ENCODE measurements at places on chromosomes 16 and 17.

GRCh38 chr17:72935984-72936383 lies 156.5 kb downstream of the SLC39A11 start:
- DNase-seq, result no peak

GRCh38 chr17:78950870-78951269 lies 25.7 kb upstream of the TIMP2 start:
- DNase-seq, result no peak

DNA sequence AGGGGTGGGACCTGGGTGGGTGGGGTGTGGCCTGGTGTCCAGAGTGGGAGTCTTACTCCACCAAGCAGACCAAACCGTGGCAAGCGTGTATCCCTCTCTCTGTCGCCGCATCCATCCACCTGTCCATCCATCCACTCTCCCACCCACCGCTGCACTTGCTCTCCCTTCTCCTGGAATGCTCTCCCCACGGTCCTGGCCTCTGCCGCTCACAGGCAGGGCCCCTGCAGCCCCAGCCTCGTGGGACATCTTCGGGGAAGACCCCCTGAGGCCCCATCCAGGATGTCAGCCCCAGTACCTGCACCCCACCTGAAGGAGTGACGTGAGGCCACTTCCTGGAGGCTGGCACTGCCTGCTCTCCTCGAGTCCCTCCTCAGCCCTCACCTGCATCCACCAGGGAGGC lies 189.5 kb upstream of the GSE1 start:
- no peak for DNase-seq

- peak; percentile 50 for DNase-seq
Observed at GRCh38 chr17:74466111-74466827, at the start of gene CD300A. CD300A (plus strand) TSS chr17:74466634; CDS start chr17:74466704, 70 bp downstream.

DNA sequence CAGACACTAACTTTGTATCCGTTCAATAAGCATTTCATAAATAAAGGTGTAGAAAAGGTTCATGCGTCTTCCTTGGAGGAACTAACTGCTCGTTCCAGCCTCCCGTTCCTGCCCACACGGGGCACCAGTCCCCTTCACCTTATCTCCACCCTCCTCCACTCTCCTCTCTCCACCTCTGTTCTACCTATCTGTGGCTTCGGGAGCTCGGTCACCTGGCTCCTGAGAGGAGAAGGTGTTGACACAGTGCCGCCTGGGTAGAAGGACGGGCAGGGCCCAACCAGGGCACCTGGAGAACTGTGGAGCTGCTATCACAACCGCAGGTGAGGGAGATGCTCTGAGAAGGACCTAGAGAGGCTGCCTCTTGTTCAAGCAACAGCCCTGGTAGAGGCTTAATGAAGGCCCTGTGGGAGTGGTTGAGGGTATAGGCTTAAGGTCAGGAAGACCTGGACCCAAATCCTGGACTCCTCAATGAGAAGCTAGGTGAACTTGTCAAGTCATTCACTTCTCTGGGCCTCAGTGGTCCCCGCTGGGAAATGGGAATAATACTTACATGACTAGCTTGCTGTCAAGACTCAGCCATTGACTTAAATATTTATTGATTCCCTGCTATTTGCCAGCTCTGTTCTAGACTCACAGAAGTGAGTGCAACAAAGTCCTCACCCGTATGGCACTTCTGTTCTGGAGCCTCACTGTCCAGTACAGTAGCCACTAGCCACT lies 9.6 kb upstream of the MINK1 start:
- no peak for DNase-seq

GRCh38 chr16:59116744-59117143 lies 382.6 kb upstream of the GOT2 start:
- DNase-seq, result no peak

GRCh38 chr17:50301891-50302584 lies 27.8 kb downstream of the TMEM92 start:
- DNase-seq, result peak; percentile 15

DNA sequence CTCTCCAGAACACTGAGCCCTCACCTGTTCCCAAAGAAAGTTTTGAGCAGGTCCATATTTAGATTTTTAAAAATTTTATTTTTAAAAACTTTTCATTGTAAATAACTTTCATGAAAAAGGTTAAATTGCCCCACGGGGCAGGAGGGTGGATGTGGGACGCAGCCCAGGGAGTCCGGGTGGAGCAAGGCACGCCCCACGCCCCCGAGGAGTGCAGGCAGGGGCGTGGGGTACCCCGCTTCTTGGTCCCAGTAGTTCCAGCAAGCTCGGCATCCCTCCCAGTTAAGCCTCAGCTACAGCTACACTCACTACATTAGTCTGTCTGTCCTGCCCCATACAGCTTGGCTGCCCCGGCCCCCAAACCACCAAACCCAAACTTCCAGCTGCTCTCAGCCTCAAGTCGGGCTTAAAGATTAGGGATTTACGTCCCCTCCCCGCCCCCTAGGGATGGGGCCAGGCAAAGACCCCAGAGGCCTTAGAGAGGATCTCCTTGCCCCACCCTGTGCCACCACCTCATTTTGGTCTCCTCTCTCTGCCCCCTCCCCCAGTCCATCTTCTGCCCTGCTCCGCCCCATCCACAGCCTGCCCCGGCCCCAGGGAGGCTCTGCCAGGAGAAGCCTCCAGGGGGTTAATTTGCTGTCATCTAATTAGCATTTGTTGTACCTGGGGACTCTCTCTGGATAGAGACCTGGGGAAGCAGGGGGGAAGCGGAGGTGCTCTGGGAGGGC lies 4.6 kb downstream of the FOXJ1 start:
- DNase-seq, result no peak

DNA sequence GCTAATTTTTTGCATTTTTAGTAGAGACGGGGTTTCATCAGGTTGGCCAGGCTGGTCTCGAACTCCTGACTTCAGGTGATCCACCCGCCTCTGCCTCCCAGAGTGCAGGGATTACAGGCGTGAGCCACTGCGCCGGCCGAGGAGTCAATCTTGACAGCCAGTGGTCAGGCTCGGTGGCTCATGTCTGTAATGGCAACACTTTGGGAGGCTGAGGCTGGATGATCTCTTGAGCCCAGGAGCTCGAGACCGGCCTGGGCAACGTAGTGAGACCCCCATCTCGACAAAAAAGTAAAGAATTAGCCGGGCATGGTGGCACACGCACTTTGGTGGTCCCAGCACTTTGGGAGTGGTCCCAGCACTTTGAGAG lies 608 bp upstream of the PGS1 start:
- DNase-seq, result no peak

DNA sequence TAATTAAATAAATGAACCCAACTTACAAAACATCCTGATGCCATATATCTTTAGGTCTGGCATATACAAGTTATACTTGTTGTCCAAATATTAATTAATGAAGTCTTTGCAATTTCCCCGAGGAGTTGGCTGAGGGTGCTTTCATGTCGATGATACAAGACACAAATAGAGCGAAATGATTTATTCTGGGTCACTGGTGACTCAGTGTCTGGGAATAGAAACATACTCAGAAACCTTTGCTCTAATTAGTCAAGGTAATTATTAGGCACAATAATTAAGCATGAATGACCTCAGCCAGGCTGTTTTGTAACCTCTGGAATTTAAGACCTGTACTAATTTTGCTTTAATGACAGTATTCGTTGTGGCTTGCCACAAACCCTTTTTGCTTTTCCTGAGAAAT lies 37.0 kb upstream of the HAPSTR1 start:
- DNase-seq, result no peak

- no peak for DNase-seq
Observed at GRCh38 chr16:77869997-77870813, 81.8 kb downstream of the VAT1L start.

GRCh38 chr17:54867634-54868033 lies 33.0 kb upstream of the TOM1L1 start:
- DNase-seq, result no peak

DNA sequence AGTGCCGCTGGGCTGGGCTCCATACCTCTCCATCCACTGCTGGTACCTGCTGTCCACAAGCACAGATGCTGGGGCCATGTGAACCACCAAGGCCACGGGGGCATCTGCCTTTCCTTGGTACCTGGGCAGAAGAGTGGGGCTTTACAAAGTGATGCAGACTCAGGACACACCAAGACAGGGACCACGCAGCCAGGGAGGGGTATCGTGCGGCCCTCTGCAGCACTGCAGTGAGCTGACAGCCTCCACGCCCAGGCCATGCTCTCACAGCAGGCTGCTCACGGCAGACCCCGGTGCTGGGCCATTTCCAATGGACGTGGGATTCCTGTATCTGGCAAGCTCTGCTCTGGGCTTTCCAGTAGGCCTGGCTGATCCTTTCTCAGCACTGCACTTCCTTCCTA lies 14.4 kb downstream of the ELAC2 start:
- DNase-seq, result no peak

GRCh38 chr17:79356839-79357447 lies 253.9 kb downstream of the RBFOX3 start:
- no peak for DNase-seq

GRCh38 chr17:34484193-34484733 lies 95.1 kb upstream of the TMEM132E start:
- no peak for DNase-seq

GRCh38 chr17:79721993-79722671 lies 8.6 kb upstream of the ENPP7 start:
- DNase-seq, result peak; percentile 4

DNA sequence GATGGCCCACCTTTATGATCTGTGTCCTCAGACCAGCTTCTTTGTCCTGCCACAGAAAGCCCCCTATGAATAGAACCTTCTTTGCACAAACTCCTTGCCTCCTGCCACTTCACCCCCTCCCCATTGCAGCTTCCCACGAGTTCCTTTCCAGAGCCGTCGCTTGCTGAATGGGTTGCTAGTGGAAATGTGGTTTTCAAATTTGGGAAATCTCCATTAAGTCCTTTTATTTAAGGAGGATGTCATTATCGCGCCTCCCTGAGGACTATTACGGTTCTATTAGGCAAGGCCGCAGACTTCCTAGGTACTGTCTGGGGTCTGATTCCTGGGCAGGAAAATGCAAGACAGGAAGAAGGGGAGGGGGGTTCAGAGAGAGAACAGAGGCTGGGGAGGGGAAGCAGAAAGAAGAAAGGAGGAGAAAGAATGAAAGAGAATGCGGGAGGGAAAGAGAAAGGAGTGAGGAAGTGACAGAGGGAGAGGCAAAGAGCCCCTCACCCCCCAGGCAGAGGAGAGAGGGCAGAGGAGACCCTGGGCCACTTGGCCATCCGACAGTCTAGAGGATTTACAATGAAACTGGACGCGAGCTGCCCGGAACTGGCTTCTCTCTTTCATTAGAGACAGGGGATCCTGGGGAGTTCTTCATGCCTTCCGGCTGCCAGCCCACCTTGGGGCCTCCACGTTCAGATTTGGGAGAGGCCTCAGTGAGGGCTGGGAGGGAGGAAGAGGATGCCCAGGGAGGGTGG lies 31.7 kb upstream of the ETV4 start:
- no peak for DNase-seq

DNA sequence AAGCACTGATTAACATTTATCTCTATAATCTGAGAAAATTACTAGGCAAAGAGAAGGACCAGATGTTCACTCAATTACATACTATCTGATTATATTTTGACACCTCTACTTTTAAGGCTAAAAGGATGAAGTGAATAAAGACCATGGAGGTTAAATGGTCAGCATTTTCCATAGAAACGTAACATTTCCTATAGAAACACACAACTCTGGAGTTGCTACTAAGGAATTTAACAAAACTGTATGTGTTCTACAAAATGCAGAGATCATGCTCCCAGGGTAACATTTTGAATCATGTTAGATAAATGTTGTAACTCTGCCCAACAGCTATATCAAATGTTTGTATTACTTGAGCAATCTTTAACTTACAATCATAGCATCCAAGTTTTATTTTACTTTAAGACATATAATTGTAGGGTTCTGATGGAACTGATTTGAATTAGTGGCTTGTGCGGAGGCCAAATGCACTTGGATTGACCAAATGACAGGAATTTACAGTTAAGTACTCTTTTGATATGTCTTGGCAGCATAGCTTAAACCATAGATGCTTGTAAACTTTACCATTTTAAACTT lies 97.7 kb downstream of the RPGRIP1L start:
- DNase-seq, result no peak

- no peak for DNase-seq
Observed at GRCh38 chr17:33680472-33680871, 387.4 kb upstream of the ASIC2 start.

- no peak for DNase-seq
Observed at GRCh38 chr16:86302421-86303109, 207.8 kb upstream of the FOXF1 start.

- peak; percentile 50 for DNase-seq
Observed at GRCh38 chr16:88628512-88628974, 9.8 kb upstream of the IL17C start.

GRCh38 chr17:40482722-40483121 lies 18.7 kb downstream of the TNS4 start:
- DNase-seq, result no peak

DNA sequence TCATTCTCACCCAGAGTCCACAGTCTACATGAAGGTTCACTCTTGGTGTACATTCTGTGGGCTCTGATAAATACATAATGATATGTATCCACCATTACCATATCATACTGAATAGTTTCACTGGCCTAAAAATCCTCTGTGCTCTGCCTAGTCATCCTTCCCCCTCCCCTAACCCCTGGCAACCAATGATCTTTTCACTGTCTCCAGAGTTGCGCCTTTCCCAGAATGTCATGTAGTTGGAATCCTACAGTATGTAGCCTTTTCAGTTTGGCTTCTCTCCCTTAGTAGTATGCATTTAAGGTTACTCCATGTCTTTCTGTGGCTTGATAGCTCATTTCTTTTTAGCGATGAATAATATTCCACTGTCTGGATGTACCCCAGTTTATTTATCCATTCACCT lies 101.3 kb downstream of the NOG start:
- DNase-seq, result no peak

DNA sequence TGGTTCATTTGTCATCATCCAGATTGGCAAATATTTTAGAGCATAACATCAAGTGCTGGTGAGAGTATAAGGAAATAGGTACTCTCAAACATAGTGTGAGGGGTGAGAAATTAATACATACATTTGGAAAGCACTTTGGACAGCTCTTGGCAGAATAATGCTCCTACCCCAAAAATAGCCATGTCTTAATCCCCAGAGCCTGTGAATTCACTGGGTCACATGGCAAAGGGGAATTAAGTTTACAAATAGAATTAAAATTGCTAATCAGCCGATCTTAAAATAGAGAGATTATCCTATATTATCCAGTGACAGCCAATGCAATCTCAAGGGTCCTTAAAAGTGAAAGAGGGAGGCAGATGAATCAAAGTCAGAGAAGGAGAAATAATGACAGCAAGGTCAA lies 38.8 kb upstream of the ANKFN1 start:
- no peak for DNase-seq

All from OCI-M1 (cell line).